CD4-positive, alpha-beta T cell treated with Interferon alpha-2 for 1 hour (primary cell): ENCODE measurements at places on chromosomes 11 and 22.

- no peak for DNase-seq
These were observed 3.1 kb downstream of the TMEM25 start for GRCh38 chr11:118533769-118534729.

DNA sequence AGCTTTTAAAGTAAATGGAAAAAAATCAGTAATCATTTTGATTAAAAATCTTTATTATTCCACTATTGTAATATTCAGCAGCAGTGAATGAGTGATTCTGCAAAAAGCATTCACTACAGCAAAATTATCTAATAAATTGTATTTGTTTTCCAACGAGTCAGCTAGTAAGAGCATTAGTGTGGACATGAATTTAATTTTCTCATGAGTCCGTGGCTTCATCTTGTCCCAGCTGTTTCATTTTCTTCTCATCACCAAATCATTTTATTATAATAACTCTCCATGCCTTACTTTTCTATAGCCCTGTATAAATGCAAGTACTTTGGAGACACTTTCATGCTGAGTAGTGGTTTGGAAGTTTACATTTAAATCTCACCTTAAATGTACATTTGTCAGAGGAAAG lies 66.2 kb downstream of the FANCF start:
- DNase-seq, result no peak

- no peak for DNase-seq
These were observed 305.5 kb downstream of the DDX10 start for GRCh38 chr11:108970221-108970991.

DNA sequence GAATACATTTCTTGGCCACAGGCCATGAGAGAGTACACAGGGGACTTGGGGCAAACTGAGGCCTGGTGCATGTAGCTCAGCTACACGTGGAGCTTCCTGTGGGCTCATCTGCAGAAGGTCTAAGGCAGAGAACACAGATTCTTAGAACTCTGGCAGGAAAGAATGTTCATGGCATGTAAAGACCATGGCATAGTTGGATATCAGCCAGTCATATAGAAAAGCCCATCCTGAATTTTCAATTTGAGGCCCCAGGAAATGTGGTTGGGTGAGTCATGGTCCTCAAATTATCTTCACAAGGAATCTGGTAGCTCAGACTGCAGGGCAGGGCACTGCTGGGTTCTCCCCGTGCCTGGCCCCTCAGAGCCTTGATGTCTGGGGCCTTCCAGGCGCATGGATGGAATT lies 13.7 kb upstream of the ST3GAL4 start:
- no peak for DNase-seq

- no peak for DNase-seq
These were observed 1.2 kb upstream of the TCIRG1 start for GRCh38 chr11:68037411-68038225.

- no peak for DNase-seq
These were observed 9.2 kb downstream of the TAB1 start for GRCh38 chr22:39408807-39409206.

DNA sequence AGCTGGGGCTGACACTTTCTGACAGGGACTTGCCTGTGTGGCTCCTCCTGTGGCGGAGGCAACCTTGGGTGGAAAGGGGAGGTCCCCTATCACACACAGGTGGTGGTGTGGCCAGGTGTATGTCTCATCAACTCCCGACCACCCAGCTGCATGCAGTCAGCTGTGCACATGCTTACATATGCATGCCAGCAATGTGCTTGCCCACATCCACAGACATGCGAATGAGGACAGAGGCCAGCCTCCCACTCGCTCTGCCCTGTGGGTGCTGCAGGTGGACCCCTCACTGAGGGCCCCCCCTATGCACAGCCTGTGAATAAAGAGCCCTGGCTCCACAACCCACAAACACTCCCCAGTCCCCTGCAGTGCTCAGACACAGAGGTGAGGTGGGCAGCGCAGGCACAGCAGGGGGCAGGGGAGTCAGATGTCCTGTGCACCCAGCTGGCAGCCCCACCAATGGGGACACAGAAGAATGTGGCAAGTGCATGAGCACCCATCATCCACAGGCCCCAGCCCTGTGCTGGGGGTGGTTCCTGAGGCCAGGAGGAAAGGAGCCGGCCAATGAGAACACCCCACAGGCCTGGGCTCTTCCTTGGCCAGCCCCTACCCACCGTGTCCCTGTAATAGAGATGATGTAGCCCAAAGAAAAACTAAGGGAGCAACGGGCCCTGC lies 9.5 kb downstream of the GNB1L start:
- no peak for DNase-seq

DNA sequence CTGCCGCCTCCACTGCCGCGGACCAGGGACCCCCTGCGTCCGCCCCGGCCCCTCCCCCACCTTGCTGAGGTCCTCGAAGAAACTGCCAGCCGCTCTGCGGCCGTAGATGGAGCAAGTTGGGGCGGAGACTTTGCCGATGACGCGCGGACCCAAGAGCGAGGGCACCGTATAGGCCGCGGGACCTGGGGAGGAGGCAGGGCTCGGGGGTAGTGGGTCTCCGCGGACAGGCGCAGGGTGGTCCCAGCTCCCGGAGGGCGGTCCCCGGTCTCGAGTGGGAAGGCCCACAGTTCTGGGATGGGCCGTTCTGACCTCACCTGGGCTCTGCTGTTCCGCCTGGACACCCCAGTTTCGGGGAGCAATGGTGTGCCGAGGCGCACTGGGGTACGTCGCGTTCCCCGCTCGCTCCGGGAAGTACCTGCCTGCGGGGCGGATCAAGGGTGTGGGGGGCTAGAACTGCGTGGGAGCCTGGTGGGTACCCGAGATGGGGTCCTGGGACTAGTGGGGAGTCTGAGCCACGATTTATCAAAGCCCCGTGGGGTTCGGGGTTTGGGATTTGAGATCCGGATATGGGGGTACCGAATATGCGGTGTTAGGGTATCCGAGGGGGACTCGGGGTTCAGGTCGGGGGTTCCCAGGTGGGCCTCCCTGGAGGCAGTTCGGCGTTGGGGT lies 1.2 kb upstream of the TYMP start:
- DNase-seq, result peak; percentile 91

DNA sequence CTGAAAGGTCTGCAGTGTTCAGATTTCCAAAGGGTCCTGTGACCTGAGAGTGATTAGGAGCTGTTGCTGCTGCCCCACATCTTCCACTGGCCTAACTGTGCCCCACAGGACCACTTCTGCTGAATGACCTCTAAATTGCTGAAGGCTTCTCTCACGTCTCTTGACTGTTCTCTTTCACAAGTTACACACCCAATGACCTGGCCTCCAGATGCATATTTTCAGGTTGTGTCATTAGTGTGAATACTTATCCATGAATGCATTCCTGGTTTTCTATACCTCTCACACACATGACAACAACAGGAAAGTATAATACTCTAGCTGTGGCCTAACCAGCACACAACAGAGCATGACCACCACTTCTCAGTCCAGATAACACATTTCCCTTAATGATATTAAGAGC lies 15.4 kb downstream of the PRR14L start:
- DNase-seq, result no peak
